Cortex of kidney (tissue), 1 donor: ENCODE measurements at places on chromosomes 4 and X.

DNA sequence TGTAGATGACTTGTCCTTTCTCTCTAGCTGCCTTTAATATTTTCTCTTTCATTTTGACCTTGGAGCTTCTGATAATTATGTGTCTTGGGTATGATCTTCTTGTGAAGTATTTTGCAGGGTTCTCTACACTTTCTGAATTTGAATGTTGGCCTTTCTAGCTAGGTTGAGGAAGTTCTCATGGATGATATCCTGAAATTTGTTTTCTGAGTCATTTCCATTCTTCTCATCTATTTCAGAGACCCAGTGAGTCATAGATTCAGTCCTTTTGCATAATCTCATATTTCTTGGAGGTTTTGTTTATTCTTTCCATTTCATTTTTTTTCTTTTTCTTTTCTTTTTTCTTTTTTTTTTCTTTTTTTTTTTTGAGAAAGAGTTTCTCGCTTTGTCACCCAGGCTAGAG lies 585.7 kb upstream of the PABPC4L start:
- DNase-seq = no peak

DNA sequence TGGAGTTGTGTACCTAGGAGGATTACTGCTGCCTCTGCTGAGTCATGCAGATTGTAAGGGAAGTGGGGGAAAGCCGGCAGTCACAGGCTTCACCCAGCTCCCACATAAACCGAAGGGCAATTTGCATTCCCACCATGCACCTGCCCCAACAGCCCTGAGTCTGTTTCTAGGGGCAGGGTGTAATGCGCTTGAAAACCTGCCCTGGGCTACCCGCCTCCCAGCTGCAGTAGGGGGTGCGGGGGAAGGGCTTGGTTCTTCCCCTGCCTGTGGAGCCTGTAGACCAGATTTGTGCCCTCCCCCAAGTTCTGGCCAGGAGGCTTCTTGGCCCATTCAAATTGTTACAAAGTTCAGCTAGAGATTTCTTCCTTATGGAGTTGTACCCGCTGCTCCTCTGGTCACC lies 269.2 kb upstream of the DDX53 start:
- no peak for DNase-seq

GRCh38 chr4:119093042-119093827 lies 42.4 kb upstream of the MYOZ2 start:
- DNase-seq = no peak

- DNase-seq = no peak
Observed at GRCh38 chrX:20529301-20529700, 262.6 kb upstream of the RPS6KA3 start.

GRCh38 chr4:61408861-61409260 lies 208.7 kb downstream of the ADGRL3 start:
- no peak for DNase-seq

GRCh38 chr4:116880625-116881024 lies 204.8 kb downstream of the TRAM1L1 start:
- no peak for DNase-seq

DNA sequence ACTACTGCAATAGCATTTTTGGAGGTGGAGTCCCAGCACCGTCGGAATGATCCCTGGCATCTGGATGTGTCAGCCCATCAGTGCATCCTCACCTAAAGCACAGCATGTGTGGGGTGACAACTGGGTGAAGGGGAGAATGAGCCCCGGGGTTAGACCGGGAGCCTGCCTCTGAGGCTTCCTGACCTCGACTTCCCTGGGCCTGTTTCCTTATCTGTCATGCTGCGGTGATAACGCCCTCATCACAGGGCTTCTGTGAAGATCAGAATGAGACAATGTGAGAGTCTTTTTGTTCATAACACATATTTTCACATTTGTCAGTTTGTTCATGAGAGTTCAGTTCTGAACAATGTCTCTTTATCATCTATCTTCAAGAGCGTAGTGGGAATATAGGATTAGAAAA lies 31.1 kb upstream of the PDLIM3 start:
- no peak for DNase-seq

DNA sequence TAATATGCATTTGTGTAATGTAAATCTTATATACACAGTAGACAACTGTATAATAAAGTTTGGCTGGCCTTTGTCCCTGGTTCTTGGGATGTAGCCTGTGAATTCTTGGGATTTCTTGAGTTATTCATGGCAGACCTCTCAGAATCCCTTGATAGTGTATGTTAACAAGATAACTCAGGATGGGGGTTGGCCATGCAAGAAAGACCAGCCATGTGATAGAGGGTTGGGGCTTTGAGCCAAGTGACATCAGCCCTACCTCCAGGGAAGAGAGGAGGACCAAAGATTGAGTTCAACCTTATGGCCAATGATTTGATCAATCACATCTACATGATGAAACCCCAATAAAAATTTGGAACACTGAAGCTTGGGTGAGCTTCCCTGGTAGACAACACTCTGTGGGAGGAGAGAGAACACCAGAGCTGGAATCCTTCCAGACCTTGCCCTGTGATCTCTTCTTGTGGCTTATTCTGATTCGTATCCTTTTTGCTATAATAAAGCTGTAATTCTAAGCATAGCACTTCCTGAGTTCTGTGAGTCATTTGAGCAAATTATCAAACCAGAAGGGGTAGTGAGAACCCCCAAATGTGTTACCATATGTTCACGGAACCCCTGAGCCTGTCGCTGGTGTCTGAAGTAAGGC lies 11.3 kb downstream of the SLC2A9 start:
- DNase-seq = no peak

DNA sequence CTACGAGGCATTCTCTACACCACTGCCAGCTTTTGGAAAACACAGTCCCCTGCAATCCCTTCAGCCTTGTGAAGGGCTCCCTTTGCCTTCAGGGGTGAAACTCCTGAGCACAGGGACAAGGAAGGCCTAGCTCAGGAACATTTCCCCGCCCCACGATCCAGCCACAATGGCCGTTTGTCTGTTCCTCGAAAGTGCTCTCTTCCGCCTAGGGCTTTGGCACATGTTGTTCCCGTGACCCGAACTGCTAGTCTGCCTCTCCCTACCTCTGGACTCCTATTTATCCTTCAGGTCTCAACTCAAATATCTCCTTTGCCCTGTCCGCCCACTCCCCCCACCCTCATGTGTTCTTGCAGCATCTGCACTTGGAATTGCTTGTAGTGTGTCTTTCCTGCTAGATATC lies 12.1 kb downstream of the FGD1 start:
- no peak for DNase-seq

- no peak for DNase-seq
Observed at GRCh38 chr4:26611372-26611771, 27.5 kb downstream of the TBC1D19 start.

DNA sequence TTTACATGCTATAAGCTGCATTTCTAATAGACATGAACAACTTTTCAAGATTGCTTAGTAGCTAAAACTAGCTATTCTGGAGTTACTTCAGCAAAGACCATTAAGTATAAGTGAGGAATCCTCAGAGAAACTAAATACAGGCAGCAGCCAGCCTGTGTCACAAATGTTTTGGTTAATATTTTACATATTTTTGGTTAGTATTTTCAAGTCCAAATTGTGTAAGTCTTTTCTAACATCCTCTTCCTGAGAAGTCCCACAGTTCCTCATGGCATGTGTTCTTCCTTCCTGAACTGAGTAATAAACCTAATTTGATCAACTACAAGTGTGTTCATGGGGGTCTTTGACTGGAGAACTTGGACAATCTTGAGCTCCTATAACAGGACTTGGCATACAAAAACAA lies 42.4 kb upstream of the MCF2 start:
- DNase-seq = no peak

DNA sequence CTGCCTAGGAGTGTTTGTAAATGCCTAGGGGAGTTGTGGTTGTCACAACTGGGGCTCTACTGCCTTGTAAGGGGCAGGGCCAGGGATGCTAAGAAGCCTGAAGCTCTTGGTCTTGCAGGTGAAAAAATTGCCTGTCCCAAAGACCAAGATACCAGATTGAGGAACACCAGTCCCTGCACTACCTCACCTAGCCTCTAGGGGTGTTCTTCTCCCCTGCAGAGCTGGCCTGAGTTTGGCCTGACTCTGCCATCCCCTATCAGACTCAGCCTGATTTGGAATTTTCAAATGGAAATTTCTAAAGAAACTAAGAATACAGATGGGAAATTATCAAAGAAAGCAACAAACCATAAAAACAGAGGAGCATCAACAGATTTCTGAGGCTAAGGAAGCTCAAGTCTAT lies 90.4 kb downstream of the ZC4H2 start:
- DNase-seq = no peak

- DNase-seq = no peak
Observed at GRCh38 chr4:30866907-30867306, 146.7 kb downstream of the PCDH7 start.

- no peak for DNase-seq
Observed at GRCh38 chr4:36322921-36323354, 41.5 kb downstream of the DTHD1 start.

DNA sequence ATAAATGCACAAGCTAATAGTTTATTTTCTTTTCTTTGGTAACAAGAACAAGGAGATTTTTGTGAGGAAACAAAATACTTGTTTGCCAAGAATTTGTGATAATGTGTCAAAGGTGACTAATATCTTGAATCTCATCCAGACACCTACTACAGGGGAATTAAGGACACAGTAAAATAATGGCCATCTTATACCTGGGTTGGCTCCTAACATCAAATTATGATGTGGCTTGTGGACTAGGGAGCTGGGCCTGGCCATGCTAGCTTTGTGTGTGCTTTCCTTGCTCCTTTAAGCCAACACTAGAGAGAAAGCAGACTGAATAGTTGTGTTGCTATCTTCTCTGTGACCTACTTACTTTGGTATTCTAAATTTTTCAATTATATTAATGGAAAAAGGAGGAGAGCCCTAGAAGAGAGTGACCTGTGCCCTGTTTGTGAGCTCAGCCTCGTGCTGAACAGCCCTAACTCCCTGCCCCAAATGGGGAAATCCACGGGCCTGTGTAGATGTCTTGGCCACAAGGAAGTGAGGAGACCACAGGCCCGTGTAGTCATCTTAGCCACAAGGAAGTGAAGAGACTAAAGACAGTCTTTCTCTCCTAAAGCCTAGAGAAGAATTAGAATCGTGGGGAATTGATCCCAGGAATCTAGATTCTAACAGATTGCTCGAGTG lies 23.3 kb downstream of the ARHGAP24 start:
- DNase-seq = no peak

DNA sequence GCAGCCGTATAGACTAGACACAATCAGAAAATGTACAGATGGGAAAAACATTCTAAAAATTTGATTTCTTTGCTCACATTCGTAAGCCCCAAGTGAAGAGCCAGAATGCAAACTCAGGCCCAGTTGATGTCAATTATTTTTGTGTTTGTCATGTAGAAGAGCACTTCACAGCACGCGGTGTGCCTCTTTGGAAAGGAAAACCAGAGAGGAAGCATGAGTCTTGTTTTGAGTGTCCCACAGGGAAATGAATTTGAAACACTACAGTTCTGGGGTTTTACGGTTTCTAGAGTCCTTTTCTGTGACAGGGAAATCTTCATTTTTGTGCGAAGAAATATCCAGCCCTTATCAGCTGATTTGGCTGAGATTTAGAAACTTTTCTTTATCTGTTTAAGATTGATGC lies 554.6 kb upstream of the BOD1L1 start:
- no peak for DNase-seq

DNA sequence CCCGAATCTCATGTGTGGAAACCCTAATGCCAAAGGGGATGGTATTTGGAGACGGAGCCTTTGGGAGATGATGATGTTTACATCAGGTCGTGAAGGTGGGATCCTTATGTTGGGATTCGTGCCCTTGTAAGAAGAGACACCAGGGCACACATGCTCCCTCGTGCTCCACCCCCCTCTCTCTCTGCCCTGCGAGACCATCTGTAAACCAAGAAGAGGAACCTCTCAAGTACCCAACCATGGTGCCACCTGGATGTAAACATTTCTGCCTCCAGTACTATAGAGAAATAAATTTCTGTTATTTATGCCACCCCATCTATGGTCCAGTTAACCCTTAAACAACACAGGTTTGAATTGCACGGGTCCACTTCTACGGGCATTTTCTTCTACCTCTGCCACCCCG lies 179.4 kb downstream of the DHRSX start:
- no peak for DNase-seq

DNA sequence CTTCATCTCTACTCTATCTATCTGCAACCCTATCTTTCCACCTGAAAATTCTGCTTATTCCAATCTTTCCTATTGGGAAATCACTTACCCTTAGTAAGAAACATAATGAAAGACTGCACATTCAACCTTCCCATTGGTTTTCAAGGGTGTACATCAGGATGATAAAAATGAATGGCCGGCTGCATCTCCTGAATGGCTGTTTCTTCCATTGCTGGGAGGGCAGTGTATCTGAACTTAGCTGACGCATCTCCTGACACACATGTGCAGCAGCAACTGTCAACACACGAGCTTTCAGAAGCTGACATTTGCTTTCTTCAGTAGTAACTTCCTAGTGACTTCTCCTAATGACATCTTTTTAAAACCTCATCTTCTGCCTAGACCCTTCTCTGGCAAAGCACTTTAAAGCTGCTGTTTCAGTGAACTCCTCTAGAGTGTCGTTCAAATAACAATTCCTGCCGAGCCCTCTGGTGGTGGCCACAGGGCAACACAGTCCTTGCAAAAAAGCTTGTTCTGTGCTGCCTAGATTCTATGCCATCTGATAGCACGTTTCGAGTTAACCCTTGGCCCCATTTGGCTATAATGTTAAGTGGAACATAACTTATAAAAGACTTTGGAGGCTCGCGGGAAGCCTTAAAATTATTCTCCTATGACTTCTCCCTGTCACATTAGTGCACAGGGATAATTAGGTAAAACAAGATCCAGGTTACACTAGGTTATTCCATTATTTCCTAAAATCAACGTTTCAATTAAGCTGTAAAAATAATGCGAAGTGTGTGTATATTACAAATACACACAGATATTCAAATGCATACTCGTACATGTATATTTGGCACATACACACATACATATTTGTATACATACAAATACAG lies 2340.7 kb downstream of the PCDH7 start:
- DNase-seq = no peak

DNA sequence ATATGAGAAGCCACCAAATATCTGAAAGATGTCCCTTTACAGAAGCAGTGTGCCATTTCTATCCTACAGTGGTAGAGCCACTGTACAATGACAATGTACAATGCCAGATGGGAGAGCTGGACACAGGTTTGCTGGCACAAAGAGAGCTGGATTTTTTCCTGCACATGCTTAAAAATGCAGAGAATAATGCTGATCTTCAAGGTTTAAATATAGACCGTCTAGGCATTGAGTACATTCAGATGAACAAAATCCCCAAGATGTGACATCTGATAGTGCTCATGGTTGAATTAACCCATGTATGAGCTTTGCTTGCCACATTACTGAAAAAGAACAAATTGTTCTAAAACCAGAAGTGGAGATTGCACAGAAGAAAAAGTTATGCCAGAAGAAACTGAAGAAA lies 11.7 kb downstream of the ADGRL3 start:
- DNase-seq = no peak

DNA sequence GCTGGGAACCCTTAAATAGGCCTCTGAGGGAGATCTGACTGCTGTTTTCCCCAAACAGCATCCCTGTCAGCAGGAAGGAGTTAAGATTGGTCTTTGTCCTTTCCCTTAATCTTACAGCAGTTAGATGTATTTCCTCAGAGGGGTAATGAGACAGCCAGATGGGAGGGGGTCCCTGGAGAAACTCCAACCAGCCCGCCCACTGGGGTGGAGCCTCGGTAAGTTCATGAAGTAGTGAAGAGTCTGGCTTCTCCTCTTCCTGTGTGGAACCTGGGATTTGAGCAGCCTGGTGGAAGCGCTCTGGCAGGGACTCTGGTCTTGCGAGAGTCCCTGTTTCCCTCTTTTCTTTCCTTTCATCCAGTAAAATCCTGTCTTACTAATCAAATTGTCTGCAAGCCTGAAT lies 330.0 kb downstream of the TLL1 start:
- no peak for DNase-seq
